ENCODE measurements at places on chromosomes 2 and 18.
A peak's percentile ranks its signal among the peaks of the same experiment; 100 is the strongest.

DNA sequence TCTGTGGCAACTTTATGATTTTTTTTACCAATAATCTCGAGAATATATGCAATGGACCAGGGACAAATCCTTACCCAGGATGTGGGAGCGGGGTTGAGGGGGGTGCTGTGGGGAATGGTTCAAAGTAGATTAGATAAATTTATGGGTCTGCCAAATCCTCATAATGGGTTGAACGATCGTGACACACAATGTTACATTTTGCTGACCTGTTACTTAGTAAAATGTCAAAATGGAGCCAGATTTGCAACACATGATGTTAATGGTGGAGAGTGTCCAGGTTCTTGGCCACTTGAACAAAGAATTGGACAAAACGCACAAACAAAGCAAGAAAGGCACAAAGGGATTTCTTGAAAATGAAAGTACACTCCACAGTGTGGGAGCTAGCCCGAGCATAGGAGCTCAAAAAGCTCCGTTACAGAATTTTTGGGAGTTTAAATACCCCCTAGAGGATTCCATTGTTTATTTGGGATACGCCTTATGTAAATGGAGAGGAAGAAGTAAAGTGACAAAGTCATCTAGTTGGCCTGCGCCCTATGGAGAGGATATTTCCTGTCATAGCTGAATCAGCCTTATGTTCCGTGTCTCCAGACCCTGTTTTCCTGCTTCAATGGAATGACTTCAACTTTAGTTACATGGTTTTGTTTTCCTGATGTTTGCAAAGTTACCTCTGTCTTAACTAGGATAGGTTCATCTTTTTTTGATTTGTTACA lies 776.0 kb downstream of the DCC start:
- no peak for DNase-seq

DNA sequence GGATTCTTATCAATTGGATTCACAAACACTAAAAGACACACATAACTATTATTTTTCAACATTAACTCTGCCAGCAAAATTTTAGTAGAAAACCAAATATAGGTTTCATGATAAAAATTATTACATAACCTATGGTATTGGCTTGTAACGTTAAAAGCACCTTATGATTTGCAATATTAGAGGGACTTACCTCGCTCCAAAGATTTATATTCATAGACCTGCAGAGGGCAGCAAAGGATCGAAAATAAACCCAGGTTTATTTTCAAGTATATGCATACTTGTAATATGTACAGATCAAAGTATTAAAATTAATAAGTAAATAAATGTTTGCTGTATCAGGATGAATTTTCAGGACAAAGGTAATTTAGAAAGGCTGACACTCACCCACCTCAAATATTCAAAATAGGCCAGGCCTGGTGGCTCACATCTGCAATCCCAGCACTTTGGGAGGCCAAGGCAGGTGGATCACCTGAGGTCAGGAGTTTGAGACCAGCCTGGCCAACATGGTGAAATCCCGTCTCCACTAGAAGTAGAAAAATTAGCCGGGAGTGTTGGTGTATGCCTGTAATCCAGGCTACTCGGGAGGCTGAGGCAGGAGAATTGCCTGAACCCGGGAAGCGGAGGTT lies 45.3 kb downstream of the LRPPRC start:
- DNase-seq: no peak

DNA sequence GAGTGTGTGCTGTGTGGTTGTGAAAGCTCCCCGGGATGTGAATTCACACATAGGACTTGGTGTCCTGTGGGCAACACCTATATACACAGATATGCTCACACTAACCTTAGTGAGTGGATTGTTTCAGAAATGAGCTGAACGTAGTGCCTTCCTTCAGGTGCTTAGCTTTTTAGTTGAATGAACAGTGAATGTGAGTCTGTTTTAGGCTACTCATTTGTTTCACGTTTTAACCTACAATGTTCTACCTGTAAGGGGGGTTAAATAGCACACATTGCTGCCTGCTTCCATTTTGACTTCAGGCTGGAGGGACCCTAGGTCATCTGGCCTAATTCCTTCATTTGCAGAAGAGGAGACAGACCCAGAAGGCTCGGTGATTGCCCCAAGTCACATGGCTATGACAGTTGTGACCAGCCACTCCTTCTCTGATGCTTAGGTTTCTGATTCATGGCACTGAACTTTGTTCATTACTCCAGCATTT lies 1.0 kb downstream of the PLEK start:
- peak; percentile 17 for DNase-seq

DNA sequence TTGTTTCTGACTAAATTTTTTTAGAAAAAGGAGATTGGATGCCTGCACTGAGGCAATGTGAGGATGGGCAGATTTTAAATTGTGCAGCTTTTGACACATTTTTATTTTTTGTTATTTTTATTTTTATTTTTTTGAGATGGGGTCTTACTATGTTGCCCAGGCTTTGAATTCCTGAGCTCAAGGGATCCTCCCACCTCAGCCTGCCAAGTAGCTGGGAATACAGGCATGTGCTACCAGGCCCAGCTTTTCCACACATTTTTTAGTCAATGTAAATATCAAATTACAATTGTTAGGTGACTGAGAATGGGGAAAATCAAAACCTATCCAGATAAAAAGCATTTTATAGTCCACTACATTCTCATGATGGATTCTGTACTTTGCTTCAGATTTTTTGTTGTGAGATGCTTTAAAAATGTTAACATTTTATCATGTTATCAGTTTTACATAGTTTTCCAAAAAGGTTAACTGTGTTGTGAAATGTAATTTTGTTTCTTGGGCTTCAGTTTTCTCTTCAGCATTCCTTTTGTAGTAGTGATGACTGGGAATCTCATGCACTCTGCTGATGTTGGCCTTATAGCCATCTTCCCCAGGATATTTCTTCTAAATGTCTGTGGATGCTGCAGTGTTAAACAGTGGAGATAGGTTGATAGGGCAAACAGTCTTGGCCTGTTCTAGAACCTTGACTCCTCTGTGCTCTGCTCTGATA lies 41.4 kb downstream of the PKP4 start:
- DNase-seq: no peak

GRCh38 chr2:101473591-101473910 lies 1.4 kb downstream of the RFX8 start:
- DNase-seq: no peak

GRCh38 chr2:26519396-26520147 lies 41.6 kb upstream of the OTOF start:
- DNase-seq: no peak

DNA sequence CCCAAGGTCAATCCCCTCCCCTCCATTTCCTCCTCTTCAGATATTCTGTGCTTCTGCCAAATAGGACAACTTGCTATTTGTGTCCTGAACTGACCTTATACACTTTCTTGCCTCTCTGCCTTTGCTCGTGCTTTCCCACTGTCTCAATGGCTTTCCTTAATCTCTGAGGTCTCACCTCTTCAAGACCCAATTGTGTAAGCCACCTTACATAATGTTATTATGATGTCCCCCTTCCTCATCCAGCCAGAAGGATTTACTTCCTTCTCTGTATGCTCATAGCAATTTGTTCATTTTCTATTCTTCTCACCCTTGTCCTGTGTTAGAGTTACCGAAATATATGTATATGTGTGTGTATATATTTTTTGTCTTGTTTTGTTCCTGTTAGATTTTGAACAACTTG lies 26.9 kb upstream of the DARS1 start:
- no peak for DNase-seq

GRCh38 chr2:238881353-238882081 lies 33.6 kb downstream of the TWIST2 start:
- DNase-seq: no peak

- no peak for DNase-seq
Measured at GRCh38 chr2:200267350-200267749, 39.1 kb upstream of the SPATS2L start.

- no peak for DNase-seq
Measured at GRCh38 chr2:145410086-145410485, 890.2 kb upstream of the ZEB2 start.

- DNase-seq: no peak
Measured at GRCh38 chr2:195560209-195560895, 96.7 kb upstream of the SLC39A10 start.

DNA sequence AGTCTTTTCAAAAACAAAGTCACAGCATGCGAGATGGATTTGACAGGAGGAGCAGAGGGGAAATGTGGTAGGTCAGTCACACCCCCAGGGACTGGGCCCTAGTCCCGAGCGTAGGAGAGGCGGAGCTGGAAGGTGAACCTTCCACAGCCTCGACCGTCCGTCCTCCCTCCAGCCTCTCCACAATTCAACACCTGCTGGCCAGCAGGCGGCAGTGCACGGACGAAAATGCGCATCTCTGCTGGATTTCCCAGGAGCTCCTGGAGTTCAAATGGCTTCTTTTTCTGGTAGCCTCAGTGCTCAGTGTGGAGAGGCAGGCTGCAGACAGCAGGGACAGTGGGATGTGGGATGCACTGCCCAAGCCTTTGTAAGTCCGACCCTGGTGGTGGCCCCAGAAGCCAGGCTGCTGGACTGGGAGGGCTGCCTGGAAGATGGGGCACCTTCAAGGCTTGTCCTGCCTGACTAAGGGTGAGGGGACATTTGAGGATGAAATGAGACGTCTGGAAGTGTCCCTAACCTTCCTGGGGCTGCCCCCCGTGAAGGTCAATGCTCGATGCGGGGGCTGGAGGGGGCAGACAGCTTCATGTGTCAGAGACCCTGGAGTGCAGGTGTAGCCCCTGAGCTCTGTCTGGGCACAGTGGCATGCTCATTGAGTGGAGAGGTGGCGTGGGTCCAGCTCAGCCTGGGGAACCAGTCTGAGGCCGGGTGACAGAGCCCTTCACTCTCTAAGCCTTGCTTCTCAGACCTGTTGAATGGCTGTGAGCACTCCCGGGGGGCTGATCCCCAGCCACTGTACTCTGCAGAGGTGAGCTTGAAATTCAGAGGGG lies 189.5 kb downstream of the TFCP2L1 start:
- DNase-seq: no peak

GRCh38 chr2:138307099-138307498 lies 194.5 kb upstream of the SPOPL start:
- no peak for DNase-seq

GRCh38 chr2:23420091-23420839 lies 35.3 kb downstream of the KLHL29 start:
- no peak for DNase-seq

DNA sequence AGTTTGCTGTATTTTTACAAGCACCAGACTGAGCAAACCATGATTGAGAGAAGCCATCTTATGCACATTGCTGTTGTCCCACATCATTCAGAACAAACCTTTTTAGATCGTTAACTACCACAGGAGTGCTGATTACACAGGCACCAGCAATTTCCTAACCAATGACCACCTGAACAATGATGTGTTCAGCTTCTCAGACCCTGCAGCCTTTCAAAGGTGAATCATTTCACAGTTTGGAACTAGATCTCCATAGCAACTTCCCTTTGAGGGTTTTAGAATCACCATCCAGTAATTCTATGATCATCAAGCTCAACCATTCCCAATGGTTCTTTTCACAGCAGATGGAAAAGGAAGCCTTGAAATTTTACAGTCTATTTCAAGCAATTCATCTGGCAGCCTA lies 71.4 kb downstream of the OLA1 start:
- no peak for DNase-seq

GRCh38 chr2:42792583-42793333 lies at the start of gene HAAO:
HAAO (minus strand) TSS chr2:42792583; CDS start chr2:42792536, 47 bp downstream.
- DNase-seq: no peak

GRCh38 chr2:238506371-238507068 lies 79.8 kb downstream of the ASB1 start:
- DNase-seq: no peak

DNA sequence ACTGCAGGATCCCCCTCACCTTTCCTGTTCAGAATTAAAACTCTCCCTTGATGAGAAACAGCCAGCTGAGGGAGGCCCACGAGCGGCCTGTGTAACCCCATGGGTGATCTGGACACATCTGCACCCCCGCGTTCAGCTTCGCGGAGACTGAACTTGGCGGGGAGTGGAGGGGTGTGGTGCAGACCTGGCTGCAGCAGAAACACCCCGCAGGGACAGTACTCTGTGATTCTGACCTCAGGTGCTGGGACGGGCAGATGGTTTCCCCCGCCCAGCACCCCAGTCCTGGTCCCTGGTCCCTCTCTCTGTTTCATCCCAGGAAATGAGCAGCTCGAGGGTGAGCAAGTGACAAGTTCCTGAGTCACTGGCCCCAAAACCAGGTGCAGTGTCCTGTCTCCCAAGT lies 41.2 kb downstream of the GBX2 start:
- DNase-seq: no peak

GRCh38 chr2:43105586-43106558 lies 120.5 kb downstream of the ZFP36L2 start:
- no peak for DNase-seq

DNA sequence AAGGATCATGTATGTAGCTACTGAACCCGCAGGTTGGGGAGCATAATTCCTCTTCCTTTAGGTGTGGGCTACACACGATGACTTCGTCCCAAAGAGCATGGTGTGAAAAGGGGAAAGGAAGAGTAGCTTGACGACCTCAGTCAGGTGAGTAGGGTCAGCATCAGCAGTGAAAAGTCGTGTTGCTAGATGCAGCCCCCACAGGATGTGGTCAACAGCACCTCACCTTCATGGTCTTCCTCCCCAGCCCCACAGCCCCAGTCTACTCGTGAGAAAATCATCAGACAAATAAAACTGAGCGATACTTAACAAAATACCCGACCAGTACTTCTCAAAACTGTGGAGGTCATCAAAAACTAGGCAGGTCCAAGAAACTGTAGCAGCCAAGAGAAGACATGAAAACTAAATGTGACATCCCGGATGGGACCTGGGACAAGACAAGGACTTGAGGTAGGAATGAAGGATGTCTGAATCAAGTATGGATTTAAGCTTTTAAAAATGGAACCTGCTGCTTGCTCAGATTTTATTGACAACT lies 77.5 kb upstream of the NFATC1 start:
- no peak for DNase-seq

GRCh38 chr2:17557596-17557995 lies 17.1 kb downstream of the VSNL1 start:
- no peak for DNase-seq

- DNase-seq: no peak
Measured at GRCh38 chr2:126809340-126809739, 89.3 kb upstream of the TEX51 start.

DNA sequence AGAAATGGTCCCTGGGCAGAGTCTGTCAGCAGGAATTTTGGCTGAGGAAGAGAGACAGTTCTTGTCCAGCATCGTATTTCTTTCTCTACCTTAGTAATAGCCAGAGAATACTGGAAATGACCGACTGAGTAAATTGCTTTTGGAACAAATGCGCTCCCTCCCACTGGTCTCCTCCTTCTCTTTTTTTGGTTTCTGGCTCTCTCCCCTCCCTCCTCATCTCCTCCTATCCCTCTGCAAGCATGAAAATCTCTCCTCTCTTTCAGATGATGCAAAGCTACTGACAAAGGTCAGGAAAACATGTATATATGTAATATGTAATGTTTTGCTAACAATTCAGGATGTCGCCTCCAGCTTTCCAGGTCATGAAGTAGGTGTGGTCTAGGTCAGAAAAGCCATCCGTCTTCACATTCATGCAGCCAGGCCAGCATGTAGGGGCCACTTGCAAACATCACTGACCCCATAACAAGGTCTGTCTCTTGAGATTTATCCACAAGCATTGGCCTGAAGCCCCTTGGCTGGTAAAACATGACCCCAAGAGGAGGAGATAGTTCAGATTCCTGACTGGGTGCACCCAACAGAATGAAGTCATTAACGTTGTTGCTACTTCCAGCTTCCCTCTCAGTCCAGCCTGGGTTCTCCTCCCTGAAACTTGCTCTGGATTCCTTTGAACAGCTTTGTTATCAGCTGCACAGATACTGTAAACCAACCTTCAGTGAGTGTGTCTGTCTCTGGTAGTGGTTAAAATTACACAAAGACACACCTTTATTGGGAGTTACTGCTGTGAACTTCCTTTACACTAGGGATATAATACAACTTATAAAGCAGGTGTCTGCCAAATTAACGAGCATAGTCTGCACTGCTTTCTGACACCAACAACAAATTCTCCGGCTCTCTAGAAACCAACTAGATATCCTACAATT lies 864.4 kb upstream of the KLHL29 start:
- DNase-seq: no peak

GRCh38 chr18:63928331-63928730 lies 20.6 kb downstream of the SERPINB10 start:
- DNase-seq: no peak

Data from CD8-positive, alpha-beta memory T cell (primary cell).